ENCODE measurements at places on chromosomes 4 and X.

DNA sequence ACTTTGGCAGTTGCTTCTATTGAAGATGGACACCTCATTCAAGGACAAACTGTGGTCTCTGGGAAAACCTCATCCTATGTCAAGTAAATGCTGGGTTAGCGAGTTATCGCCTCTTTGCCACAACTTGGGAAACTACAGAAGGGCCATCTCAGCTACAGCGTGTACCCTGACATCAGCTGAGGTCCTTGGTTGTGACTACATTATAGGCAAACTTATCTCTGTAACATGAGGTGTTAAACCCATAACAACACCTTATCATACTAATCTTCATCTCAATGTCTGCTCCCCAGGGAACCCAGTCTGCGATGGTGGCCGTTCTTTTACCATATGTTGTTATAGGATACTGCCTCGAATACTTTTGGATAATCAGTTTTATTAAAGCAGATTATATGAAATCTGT is 1862.7 kb downstream of the STIM2 start:
- no peak for DNase-seq

GRCh38 chrX:86066998-86067397 is 19.6 kb upstream of the CHM start:
- DNase-seq, result no peak

- no peak for DNase-seq
These were observed 21.5 kb downstream of the FRMPD4 start for GRCh38 chrX:12159799-12160198.

DNA sequence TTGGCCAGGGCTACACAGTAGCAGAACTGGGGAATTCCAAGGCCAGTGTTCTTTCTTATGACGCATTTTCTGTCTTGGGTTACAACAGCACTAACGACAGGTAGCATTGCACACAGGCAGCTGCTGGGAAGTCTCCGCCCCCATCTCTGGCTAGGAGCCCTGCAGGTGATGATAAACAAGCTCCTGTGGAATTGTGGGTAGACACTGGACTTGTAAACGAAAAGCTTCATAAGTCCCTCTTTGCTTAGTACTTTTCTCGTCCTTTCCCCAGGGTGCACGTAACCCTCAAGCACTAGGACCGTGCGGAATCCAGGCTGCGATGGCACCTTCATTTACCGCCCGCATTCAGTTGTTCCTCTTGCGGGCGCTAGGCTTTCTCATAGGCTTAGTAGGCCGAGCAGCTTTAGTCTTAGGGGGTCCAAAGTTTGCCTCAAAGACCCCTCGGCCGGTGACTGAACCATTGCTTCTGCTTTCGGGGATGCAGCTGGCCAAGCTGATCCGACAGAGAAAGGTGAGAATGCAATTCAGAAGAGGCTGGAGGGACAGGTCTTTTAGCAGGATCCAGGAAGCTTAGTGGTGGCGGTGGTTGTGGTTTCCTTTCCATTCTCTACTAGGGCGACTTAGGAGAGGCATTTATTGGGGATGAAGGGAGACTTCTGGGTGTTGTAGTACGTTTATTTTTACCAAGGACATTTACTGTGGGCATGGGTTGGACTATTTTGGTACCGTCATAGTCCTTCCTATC is at the start of gene FAAH2:
TSS of gene FAAH2 (plus strand) at position 200 of the 745 bp plus-strand sequence. CDS start at position 320, 120 bp downstream.
- DNase-seq, result peak; percentile 15

- DNase-seq, result no peak
These were observed 168.7 kb downstream of the DLG3 start for GRCh38 chrX:70613295-70613694.

GRCh38 chrX:44974451-44974850 is 101.5 kb downstream of the KDM6A start:
- no peak for DNase-seq

DNA sequence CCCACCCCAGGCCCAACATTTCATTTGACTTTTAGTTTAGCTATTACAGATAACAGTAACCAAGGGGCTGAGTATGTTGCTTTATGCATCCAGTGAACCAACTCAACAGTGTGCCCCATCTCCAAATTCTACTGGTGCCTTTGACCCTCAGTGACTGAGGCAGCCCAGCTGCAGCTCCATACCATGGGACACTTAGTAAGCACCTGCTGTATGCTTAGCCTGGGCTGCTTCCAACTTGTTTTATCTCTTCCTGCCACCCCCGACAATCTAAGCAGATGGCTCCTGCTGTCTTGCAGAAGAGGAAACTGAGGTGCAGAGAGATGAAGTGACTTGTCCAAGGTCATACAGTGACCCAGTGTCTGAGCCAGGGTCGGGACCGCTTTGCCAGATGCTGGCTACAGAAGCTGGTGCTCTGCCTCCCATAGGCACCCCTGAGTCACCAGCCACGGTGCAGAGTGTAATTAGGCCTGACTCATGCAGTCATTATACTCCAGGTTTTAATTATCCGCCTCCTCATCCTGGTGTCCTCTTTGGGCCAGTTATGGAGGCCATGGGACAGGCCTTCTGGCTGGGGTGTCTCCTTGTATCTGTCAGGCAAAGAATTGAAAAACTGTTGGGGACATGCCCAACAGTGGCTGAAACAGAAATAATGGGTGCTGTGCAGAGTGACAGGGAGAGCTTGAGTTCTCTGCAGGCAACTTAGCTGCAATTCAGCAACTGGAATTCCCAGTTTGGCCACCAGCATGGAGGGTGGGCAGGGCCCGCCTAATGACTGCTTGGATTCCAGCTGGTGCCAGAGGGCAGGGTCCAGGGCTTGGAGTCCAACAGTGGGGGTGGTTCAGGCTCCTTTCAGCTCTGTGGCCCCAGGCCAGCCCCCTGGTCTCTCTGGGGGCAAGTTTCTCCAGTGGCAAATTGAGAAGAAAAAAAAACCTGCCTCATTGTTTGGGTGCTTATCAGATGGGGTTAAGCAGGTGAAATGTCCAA is 8.2 kb upstream of the GPR78 start:
- DNase-seq, result no peak

DNA sequence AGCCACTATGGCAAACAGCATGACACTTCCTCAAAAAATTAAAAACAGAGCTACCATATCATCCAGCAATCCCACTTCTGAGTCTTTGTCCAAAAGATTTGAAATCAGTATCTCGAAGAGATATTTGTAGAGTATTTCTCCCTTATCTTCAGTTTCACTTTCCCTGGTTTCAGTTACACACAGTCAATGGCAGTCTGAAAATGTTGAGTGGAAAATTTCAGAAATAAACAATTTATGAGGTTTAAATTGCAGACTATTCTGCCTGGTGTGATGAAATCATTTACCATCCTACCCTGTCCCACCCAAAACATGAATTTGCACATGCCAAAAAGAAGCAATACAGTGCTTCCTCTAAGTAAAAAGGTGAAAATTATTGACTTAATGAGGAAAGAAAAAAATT is 43.9 kb downstream of the NPY2R start:
- no peak for DNase-seq

GRCh38 chr4:156829201-156829873 is 142.3 kb downstream of the PDGFC start:
- DNase-seq, result no peak

DNA sequence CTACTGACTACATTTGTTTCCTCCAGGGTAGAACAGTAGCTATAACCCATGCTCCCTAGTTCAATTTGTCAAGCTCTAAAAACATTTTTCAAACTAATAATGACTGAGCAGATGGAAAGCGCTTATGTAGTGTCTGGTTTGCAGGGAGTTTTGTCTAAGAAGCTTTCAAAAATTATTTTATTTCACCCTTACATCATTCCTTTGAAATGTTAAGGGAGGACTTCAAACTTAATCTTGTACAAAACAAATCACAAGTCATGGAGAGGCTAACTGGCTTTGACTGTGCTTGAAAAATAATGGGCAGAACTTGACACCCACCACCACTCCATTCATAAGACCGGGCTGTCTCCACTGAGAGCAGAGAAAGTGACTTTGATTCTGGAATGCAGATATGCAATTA is 153.4 kb upstream of the QRFPR start:
- no peak for DNase-seq

DNA sequence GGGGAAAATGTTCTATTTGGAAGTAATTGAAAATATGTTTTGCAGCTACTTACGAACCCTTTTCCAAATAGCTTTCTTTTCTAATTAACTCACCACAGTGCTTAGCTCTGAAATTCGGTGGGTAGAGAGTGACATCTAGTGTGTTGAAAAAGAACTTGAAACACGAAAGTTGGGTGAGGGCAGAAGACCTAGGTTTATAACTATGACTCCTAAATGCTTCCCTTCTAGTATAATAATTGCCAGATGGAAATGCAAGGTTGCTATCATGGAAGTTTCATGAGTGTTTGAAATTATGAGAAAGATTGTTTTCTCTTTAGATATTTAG is 77.3 kb upstream of the NOCT start:
- no peak for DNase-seq

GRCh38 chr4:185305979-185306442 is 89.7 kb downstream of the LRP2BP start:
- no peak for DNase-seq

DNA sequence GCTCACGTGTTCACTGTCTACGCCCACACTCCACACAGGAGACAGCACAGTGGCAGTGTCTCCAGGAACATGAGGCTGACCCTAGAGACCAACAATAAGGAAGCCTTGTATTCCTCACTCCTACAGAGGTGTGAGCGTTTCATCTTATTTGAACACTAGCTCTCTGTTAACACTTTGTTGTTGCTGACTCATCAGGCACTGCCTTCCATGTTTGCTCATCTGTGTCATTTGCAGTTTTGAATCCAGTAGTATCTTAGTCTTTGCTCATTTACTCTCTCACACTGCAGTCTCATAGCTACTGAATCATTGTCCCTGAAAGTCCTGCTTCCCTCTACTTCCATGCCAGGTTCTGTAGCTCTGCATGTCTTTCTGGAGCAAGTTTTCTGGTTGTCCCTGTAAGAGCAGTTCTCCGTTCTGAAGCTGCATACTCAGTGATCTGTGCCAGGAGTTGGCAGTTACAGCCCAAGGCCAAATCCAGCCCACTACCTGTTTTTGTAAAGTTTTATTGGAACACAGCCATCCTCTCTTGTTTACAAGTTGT is 80.3 kb upstream of the DCLK2 start:
- DNase-seq, result no peak

DNA sequence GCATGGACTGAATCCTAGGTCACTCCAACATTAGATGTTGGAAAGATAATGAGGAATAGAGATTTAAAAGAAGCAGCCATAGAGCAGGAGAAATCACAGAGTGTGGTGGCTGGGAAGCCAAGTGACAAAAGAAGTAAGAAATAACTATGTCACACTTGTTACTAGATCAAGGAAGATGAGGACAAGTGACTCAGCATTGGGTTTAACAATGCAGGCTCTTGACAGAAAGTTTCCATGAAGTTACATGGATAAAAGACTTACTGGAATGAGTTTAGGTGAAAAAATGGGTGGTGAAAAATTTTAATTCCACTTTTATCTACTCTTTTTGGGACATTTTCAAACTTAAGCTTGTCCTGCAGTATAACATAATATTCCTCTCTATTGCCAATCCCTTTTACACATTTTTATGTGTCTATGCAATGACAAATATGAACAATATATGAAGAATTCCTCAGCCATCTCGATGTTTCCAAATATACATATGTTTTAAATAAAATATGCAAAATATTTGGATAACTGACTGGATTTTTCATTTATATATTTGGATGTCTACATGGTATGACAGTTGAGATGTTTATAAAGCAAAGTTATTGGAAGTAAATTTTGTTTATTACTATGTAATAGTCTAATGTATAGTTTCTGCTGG is 462.6 kb downstream of the IL15 start:
- no peak for DNase-seq

GRCh38 chr4:8176547-8177399 is 18.2 kb upstream of the ABLIM2 start:
- no peak for DNase-seq

DNA sequence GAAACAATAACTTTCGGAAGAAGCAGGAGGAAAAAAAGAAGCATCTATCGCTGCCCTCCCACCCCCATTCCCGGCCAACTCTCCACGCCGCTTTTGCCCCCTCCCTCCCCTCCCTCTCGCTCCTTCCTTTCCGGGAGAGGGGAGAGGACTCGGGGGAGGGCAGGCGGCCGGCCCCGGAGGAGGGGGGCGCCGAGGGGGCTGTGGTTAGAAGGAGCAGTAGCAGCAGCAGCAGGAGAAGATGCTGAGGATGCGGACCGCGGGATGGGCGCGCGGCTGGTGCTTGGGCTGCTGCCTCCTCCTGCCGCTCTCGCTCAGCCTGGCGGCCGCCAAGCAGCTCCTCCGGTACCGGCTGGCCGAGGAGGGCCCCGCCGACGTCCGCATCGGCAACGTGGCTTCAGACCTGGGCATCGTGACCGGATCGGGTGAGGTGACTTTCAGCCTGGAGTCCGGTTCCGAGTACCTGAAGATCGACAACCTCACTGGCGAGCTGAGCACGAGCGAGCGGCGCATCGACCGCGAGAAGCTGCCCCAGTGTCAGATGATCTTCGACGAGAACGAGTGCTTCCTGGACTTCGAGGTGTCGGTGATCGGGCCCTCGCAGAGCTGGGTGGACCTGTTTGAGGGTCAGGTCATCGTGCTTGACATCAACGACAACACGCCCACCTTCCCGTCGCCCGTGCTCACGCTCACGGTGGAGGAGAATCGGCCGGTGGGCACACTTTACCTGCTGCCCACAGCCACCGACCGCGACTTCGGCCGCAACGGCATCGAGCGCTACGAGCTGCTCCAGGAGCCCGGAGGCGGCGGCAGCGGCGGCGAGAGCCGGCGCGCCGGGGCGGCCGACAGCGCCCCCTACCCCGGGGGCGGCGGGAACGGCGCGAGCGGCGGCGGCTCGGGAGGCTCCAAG is 1.3 kb downstream of the PCDH7 start:
- no peak for DNase-seq

DNA sequence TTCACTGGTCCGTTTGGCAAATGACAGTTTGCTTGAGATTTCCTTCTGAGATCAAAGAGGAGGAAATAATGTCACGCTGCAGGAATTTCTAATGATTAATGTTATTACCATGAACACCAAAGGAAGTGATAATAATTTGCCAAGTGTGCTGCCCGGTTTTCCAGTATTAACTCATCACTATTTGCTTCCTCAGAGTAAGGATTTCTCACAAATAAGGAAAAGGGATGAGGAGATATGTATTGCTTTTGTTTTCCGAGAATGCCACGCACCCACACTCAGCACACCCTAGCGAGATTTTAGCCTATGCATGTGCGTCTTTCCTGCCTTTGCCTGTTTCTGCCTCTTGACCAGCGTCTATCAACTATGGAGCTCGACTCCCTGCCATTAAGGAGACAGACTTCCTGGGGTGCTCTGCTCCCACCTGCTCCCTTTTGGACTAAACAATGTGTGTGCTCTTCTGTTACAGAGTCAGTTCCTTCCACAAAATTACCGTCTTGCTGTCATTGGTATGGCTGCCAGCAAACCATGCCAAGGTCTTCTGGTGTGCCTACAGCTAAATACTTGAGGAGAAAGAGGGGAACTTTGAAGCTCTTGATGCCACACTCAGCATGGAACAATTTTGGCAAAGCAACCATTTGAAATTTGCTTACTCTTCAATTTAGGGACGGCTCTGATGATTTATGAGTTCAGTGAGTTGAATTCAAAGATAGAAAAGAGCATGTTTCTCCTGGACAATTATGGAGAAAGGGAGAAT is 393.1 kb upstream of the ZFP42 start:
- no peak for DNase-seq

GRCh38 chr4:97106161-97106560 is 1037.1 kb downstream of the STPG2 start:
- DNase-seq, result no peak

- no peak for DNase-seq
These were observed 192.3 kb upstream of the CXorf66 start for GRCh38 chrX:140157611-140158010.
